IPS-NIHi11 (cell line): ENCODE measurements at places on chromosomes 2 and 18.

GRCh38 chr2:27583390-27583915 lies 611 bp downstream of the ZNF512 start:
- DNase-seq: no peak

- DNase-seq: no peak
These were observed 3.8 kb upstream of the LPIN2 start for GRCh38 chr18:3016585-3017297.

DNA sequence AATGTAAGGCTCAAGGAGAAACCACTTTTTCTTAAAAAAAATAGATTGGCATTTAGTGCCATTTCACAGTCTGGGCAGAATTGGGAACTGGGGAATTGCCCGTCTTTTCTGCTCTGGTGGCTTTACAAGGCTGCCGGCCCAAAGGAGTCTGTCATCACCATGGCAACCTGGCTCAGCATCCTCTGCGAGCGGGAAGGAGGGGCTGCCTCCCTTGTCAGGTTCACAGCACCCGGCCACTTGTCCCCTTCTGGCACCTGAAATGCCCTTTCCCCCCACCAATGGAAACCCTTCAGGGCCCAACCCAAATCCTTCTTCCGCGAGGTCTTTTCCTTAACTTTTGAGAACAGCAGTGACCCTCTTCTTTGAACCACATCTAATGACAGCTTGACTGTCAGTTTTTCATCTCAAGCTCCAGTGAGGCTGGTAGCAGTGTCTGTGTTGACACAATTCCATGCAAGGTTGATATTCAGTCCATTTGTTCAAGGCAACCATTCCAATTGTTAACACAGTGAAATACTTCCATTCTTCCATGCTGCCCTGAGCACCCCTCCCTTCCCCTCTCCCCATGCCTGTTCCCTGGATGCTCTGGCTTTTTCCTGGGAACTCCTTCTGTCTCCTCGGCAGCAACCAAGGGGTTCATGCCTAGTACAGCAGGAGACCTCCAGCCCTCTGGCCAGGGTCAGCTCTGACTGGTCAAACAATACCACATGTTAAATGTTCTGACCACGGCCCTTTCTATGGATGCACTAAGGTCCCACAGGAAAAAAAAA lies 79.6 kb downstream of the DNER start:
- peak; percentile 42 for DNase-seq

- no peak for DNase-seq
These were observed 140.3 kb downstream of the NDUFA10 start for GRCh38 chr2:239884875-239885274.

DNA sequence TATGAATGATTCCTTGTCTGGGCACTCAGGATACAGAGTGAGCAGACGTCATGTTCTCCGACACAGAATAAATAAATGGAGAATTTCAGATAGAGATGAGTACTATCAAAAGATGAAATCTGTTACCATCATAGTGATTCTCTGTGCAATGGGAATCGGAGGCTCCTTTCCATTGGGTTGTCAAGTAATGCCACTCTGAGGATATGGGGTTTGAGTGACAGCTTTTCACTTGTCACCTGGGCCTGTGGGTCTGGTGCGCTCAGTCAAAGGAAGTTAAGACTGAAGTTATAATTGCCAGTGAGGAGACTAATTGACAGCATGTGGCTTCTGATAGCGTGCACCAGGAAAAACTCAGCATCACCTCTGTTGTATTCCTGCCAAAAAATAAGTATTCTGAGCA lies 387.2 kb downstream of the SOX11 start:
- DNase-seq: no peak

GRCh38 chr18:48893608-48894600 lies 56.9 kb downstream of the SMAD7 start:
- peak; percentile 46 for DNase-seq

- DNase-seq: peak; percentile 98
These were observed at the start of gene ALK for GRCh38 chr2:29921560-29921915. TSS of gene ALK (minus strand) at chr2:29921586. CDS start at chr2:29920659, 927 bp downstream.

DNA sequence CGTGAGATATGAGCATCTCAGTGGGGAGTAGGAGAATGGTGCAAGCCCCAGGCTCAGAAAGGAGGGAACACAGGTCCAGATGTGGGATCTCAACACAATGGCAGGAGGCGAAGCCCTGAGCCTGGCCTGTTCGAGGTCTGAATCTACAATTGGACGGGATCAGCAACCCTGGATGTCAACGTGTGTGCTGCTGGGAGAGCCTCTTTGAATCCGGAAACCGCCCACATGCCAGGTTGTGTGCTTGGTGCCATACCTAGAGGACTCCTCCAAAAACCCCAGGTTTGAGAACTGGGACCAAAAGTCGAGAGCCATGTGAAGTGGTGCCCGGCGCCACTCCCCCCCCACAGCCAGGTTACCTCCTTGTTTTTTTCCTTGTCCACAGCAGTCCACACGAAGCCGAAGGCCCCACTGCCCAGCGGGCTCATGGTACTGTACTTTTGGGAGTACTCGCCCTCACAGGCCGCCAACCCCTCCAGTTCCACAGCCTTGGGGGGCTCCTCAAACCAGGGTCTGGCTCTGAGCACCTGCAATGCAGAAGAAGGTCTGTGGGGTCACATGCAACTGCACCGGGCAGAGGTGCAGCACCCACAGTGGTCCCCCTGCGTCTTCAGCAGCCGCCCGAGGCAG lies 20.4 kb upstream of the MTERF4 start:
- DNase-seq: no peak

DNA sequence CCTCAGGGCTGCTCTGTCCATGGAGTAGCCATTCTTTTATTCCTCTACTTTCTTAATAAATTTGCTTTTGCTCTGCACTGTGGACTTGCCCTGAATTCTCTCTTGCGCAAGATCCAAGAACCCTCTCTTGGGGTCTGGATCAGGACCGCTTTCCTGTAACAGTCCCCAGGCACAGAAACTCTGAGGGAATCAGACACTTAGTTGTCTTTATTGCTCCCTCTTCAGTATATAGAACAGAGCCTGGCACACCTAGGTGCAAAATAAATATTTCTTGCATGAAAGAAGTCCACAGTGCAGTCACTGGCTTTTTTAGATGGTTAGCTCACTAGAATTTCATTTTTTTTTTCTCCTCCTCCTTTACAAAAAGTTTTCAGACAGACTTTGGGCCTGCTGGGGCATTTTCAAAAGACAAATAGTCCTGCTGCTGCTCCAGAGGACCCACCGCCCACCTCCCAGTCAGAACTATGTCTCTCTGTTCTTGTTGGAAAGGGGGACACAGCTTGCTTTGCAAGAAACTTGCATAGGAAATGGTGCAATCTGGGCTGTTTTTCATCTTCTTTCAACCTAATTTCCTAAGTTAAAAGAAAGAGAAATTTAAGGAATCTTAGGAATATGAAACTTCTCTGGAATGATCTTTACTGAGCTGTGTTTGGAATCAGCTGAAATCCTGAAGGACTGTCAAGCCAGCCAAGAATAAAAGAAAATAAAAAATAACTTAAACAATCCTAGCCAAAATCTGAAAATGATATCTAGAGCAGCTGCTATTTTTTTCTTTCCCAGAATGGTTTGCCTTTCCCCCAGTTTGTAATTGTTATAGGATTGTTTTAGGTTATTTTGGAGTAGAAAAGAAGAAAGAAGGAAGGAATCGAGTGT lies 31.7 kb upstream of the MAP4K3 start:
- no peak for DNase-seq

DNA sequence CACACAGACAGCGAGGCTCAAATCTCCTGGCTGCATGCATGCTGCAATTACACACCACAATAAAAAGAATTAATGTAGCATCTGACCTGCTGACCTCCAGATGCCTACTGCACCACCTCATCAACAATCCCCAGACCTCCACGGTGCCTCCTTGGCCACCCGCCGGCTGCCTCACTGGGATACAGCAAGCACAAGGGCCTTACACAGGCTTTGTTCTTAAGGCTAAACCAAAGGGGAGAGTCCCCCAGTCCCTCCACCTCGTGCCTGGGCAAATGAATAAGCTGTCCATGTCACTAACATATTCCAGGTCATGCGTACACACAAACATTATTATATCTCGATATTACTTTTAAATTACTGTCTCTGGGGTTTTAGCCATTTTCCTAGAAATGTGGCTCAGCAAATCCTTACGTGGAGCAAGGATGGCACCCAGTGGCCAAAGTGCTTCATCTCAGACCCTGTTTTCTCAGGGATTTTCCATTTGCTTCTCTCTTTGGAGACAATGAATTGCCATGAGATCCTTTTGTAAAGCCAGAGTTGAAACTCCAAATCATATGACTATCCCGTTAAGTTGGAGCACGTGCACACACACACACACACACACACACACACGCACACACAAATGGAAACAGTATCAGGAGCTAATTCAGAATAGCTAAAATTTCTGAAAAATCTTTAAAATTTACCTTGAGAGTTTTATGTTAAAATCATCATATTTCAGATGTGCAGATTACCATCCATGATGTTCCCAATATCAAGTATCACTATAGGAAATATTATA lies 313.8 kb downstream of the PDE11A start:
- peak; percentile 34 for DNase-seq

DNA sequence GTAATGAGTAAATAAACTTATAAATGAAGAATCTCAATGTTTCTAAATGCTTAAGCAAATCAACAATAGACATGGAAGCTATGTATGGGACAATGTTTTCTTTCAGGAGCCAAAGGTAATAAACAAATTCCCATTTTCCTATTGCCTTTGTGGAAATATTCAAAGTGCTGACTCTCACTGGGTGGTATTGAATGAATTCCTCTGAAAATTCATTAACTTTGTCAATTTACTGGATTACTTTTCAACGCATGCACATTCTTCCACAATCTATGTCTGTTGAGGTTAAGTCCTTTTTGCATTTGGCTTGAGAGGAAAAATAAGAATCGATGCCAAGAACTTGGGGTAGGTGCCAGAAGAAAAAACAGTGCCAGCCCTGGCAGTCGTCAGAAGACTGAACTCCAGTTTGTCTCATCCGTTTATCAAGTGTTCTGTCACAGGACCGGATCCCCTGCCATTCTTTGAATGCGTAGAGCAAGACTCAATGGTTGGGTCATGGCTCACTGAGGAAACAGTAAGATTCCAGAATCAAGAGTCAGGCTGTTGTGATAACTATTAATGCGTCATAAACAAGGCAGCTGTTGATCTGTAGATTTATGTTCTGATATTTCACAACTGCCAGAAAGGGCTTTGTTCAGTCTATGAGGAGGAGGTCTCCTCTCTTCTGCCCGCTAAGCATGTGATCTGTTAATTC lies 133.3 kb downstream of the GFPT1 start:
- no peak for DNase-seq

DNA sequence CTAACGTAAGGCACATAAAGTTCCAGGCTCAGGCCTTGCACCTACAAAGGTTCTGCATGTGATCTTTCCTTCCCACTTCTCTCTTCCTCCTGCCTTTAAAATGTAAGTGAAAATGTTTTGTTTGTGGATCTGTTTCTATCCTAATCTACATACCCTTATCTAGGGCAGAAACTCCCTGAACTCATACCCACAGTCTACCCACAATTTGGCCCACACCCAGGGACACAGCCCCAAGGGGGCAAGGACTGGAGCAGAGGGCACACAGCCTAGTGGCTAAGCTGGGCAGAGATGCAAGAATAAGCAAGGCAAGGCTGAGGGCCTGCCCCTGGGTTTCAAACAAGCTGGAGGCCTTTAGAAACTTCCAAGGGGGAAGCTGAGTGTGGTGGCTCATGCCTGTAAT lies 71.0 kb downstream of the HS1BP3 start:
- no peak for DNase-seq

- no peak for DNase-seq
These were observed 21.2 kb downstream of the TGFA start for GRCh38 chr2:70532244-70532935.

- no peak for DNase-seq
These were observed 7.5 kb upstream of the KCNG2 start for GRCh38 chr18:79789901-79790890.

DNA sequence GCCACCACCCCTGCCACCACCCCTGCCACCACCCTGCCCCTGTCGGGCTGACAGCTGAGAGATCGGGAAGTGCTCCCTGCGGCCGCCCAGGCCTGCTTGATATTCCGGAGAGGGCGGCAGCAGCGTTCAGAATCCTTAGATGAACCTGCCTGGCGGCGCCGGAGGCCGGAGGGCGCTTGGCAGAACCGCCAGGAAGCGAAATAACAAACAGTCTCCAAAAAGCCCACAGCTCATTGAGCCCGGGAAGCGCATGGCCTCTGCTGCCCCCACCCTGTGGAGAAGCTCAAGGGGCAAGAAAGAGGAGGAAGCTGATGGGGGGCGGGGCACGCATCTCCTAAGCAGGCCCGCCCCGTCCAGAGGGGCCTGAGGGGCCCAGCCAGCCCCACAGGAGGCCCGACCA lies 92.2 kb upstream of the MBOAT2 start:
- DNase-seq: peak; percentile 73

- no peak for DNase-seq
These were observed 95.5 kb downstream of the ACKR3 start for GRCh38 chr2:236665101-236665500.

GRCh38 chr2:224405412-224405811 lies 3.5 kb upstream of the FAM124B start:
- no peak for DNase-seq

- DNase-seq: no peak
These were observed 8.2 kb upstream of the MAP4K4 start for GRCh38 chr2:101689114-101689825.

- DNase-seq: no peak
These were observed 42.3 kb downstream of the GULP1 start for GRCh38 chr2:188333751-188334524.

DNA sequence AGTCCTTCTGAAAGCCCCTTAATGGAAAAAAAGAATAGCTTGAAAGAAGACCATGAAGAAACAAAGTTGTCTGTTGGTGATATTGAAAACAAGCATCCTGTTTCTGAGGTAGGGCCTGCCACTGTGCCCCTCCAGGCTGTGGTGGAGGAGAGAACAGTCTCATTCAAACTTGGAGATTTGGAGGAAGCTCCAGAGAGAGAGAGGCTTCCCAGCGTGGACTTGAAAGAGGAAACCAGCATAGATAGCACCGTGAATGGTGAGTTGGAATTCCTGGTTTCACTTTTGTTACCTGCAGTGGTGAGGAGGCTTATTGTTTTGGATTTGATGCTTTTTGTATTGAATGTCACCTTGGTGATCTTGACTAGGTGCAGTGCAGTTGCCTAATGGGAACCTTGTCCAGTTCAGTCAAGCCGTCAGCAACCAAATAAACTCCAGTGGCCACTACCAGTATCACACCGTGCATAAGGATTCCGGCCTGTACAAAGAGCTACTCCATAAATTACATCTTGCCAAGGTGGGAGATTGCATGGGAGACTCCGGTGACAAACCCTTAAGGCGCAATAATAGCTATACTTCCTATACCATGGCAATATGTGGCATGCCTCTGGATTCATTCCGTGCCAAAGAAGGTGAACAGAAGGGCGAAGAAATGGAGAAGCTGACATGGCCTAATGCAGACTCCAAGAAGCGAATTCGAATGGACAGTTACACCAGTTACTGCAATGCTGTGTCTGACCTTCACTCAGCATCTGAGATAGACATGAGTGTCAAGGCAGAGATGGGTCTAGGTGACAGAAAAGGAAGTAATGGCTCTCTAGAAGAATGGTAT lies 13.3 kb downstream of the SLC20A1 start:
- no peak for DNase-seq

GRCh38 chr2:239689985-239690384 lies 289.2 kb upstream of the HDAC4 start:
- DNase-seq: no peak

GRCh38 chr2:113213061-113213930 lies 39.5 kb downstream of the PSD4 start:
- DNase-seq: no peak
